ENCODE measurements at places on chromosomes 3 and 15. TPM values are rescaled to one million over a fixed set of nuclear protein-coding genes. Genes with fewer than 3 reads are reported as not detected.

DNA sequence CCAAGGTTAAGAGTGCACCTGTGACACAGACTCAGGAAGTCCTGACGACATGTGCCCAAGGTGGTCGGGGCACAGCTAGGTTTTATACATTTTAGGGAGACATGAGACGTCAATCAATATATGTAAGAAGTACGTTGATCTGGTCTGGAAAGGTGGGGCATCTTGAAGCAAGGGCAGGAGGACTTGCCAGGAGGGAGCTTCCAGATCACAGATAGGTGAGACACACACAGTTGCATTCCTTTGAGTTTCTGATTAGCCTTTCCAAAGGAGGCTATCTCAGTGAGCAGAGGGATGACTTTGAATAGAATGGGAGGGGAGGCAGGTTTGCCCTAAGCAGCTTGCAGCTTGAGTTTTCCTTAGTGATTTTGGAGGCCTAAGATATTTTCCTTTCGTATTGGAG lies 257.4 kb downstream of the CGGBP1 start:
- DNase-seq, result no peak

DNA sequence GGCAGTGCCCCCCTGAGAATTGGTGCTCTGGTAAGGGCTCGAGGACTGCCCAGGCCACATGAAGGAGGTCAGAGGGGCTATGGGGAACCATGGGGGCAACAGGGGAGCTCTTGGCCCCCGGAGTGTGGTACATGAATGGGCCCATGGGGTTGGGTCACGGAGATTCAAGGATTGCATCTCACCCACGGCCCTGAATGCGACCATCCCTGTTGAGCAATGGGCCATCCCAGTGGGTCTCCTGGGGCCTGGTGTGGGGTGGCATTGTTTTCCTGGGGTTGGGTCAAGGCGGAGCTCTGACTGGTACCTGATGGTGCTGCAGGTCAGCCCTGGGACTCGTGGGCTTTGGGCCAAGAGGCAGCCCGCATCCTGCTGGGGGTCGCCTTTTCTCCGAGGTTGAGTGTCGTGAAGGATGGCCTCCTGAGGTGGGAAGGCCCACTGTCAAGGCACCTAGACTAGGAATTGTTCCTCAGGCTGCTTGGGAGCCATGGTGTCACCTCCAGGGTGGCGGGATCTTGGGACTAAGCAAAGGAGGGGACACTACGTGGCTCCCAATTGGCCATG lies 198.3 kb downstream of the UBE3A start:
- no peak for DNase-seq

GRCh38 chr15:82093774-82094211 lies 48.0 kb upstream of the MEX3B start:
- no peak for DNase-seq

GRCh38 chr3:155664925-155665695 lies 79.8 kb downstream of the PLCH1 start:
- DNase-seq, result no peak

Gene REC114
- total RNA-seq, result not detected

- no peak for DNase-seq
Observed at GRCh38 chr3:13849018-13849417, 30.9 kb downstream of the WNT7A start.

- DNase-seq, result no peak
Observed at GRCh38 chr3:60803216-60804173, 447.8 kb downstream of the FHIT start.
